ENCODE measurements at places on chromosomes 6 and 20. TPM values are rescaled to one million over a fixed set of nuclear protein-coding genes. Genes with fewer than 3 reads are reported as not detected.

HEY2 gene
- 16.0 TPM for total RNA-seq

PRDM13 gene
- 1.7 TPM for total RNA-seq

COL9A3 gene
- total RNA-seq = 151 TPM

LGSN gene
- 0.39 TPM for total RNA-seq

EHMT2 gene
- total RNA-seq = 44.7 TPM

SOBP gene
- 24.0 TPM for total RNA-seq
